ENCODE measurements at places on chromosomes 6 and 20.
A peak's percentile ranks its signal among the peaks of the same experiment; 100 is the strongest.

GRCh38 chr6:68975816-68976215, 340.7 kb downstream of the ADGRB3 start:
- DNase-seq, result no peak

DNA sequence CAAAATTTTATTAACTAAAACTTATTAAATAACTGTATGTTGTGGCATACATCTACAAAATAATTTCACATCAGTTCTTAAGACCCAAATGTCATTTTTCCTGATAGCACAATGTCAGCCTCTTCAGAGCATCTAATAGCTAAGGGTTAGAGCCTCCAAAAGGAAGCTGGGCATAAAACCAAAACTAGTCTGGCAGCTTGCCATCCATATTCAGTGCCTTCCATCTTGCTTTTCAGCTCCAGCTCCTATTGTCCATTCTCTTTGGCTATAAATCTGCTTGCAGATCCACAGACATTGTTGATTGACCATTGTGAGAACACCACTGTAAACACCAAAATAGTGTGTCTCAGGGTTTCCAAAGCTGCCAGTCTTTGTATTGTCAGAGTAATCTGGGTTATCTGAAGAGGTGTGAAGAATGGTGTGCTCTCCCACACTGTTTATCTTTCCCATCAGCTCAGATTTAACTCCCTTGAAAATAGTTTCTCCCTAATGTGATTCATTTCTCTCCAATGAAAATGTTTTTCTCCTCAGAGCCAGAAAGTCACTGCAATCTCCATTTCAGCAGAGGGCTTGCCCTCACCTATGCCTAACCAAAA, 154.8 kb upstream of the KCNQ5 start:
- DNase-seq, result no peak

- DNase-seq, result peak; percentile 17
These were observed 118.3 kb upstream of the HEY2 start for GRCh38 chr6:125631165-125631564.

- DNase-seq, result no peak
These were observed 239.4 kb downstream of the PTPRK start for GRCh38 chr6:128280960-128281359.
